ENCODE measurements at places on chromosomes 1 and 21. TPM values are rescaled to one million over a fixed set of nuclear protein-coding genes. Genes with fewer than 3 reads are reported as not detected.

DNA sequence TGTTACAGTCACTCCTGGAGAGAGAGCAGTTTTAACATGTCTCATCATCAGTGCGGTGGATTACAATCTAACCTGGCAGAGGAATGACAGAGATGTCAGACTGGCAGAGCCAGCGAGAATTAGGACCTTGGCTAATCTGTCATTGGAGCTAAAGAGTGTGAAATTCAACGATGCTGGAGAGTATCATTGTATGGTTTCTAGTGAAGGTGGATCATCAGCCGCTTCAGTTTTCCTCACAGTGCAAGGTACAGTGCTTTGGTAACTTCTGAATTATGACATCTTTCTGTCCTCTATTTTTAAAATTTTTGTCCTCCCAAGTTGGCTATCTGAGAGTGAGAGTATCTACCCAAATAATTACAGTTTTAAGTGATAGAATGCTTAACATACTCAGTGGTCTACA is 199.4 kb downstream of the HMCN1 start:
- no peak for DNase-seq

- no peak for DNase-seq
Observed at GRCh38 chr1:153122831-153123421, 9.6 kb upstream of the SPRR2F start.

GRCh38 chr1:63807046-63807445 is 33.2 kb downstream of the ROR1 start:
- no peak for DNase-seq

DNA sequence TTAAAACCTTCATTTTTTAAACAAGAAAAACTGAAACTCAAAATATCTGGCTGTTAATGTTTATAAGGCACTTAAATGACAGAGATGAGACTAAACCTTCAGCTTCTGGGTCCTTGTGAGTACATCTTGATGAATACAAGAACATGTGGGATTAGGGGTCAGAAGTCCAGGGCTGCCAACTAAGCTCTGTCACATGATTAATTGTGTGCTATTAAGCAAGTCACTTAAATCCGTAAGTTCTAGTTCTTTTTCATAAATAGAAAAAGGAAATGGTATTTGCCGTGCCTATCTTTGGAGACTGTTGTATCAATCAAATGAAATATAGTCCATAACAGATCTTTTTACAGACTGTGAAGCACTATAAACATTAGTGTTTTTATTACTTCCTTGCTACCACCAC is 43.2 kb upstream of the KCTD3 start:
- DNase-seq: no peak

GRCh38 chr21:28325618-28326017 is 667.1 kb downstream of the LTN1 start:
- DNase-seq: no peak

GRCh38 chr1:93446837-93447451 is 974 bp upstream of the FNBP1L start:
- DNase-seq: peak; percentile 33

DNA sequence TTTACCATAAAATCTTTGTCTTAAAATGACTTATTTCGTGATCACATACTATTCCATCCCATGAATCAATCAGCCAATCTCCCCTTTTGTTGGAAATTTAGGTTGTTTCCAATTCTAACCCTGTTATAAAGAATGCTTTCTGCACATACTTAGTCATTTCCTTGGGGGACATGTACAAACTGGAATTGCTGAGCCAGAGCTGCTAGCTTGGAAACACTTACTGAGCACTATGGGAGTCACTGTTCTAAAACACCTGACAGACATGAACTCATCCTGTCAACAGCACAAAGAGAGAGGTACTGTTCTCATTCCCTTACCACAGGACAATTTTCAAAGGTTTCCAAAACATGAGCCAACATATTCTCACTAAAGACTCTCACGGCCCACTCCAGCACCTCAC is 32.1 kb downstream of the AK2 start:
- no peak for DNase-seq

GRCh38 chr21:36297938-36298572 is 21.9 kb upstream of the MORC3 start:
- peak; percentile 38 for DNase-seq

DNA sequence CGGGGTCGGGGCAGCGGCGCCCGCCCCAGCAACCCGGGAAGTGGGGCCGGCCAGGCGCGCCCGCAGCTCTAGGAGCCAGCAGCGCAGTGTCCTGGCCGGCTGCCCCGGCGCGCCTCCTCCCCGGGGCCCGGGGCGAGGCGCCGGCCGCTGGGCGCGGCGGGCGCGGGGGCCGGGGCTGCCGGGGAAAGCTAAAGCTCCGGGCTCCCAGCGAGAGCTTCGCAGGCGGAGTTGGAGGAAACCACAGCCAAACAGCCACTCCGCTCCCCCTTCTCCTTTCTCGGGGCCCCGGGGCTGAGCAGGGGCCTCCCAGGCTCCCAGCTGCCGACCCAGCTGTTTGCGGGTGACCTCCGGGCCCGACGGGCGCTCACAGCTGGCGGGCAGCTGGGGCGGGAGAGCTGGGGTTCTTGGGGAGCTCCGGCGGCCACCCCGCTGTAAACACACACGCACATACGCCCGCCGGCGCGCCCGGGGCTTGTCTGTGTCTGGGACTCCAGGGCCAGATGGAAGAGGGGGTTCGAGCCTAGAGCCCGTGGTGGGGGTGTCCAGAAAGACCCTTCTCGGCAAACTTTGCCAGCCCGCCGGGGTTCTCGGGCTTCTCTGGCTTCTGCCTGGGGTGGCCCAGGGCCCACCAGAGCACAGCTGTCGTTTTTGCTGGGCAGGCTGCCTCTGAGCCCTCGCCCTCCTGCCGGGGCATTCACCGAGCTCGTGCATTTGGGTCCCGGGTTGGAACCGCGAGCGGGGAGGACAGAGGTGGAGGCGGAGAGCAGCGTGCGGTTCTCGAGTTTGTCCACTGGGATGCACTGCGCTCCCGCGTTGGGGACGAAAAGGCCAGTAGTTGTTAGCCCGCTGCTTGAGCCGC is 1.5 kb downstream of the AJAP1 start:
- DNase-seq: peak; percentile 52

DNA sequence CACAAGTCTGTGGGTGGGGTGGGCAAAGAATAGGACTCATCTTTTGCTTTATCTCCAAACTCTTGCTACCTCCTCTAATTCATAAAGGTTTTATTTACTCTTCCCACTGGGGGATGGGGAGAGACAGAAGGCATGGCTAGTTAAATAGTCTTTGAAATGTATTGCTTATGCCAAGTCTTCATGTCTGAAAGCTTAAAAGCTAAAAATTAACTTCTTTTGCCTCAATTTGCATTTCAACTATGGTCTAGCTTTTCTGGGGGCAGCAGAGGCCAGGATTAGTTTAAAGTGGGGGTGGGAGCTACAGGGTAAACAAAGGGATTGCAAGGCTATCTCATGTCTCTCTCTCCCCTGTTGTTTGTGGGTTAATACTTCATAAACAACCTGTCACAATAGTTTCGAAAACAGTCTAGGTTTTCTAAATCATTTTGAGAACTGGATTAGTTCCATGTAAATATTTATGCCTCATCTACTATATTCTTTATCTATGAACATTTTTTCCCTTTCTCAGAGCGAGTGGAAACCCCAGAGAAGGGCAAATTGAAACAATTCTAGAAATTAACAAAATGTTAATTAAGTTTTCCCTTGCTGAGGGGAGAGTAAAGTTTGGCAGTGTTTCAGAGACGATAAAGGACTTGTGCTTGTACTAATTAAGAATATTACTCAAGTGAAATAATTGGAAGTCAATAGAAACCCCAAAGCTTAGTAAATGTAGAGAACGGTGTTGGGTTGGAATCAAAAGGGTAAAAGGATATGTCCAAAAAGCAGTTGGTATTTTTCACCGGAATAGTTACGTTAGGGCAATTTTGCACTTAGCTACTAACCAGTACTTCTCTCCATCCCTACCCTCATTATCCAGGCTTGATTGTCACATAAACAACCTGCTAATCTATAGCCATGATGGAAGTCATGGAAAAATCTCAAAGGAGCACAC is 182.2 kb downstream of the GIPC2 start:
- DNase-seq: no peak

DNA sequence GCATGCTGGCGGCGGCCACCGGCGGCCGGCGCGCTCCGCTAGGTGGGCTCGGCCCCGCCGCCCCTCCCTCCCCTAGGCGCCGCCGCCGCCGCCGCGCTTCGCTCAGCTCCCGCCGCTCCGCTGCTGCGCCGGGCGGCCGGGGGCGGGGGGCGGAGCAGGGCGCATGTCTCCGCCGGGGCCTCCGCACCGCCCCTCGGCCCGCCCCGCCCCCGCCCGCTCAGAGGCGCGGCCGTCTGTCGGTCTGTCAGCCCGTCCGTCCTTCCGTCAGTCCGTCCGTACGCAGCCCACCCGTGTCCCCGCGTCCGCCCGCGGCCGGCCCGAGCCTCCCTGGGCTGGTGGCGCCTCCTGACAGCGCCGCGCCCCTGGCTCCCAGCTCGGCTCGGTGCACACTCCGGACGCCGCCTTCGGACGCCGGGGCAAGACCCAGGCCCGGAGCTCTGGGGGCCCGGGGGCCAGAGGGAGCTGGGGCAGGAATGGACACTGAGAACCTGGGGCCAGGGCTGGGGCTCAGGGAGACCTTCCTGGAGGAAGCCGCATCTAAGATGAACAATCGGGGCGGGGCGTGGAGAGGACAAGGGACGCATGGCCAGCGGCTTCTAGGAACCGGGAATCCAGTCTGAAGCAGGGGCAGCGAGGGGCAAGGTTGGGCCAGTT is at the start of gene GPR153:
Gene GPR153 (minus strand): TSS at position 138 of the 654 bp plus-strand sequence. CDS start 6,193 bp downstream, outside the sequence.
- no peak for DNase-seq

- DNase-seq: peak; percentile 43
Observed at GRCh38 chr1:54273092-54273794, 73.3 kb downstream of the MRPL37 start.

DNA sequence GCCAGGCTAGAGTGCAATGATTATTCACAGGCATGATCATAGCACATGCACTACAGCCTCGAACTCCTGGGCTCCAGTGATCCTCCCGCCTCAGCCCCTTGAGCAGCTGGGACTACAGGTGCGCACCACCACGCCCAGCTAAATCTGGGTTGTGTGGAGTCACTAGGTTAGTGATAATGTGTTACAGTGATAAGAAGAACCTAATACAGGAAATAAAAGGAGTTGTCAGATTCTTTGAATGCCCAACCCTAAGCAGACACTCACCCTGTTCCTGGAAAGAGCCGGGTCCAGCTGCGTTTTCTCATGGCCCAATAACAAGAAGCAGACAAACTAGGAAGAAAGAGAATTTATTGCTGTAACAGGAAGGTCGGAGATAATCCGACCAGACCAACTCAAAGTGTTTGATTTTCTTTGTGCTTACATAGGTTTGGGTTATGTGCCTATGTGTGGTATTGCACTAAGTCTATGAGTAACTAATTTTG is 8.8 kb downstream of the IFNGR2 start:
- no peak for DNase-seq

DNA sequence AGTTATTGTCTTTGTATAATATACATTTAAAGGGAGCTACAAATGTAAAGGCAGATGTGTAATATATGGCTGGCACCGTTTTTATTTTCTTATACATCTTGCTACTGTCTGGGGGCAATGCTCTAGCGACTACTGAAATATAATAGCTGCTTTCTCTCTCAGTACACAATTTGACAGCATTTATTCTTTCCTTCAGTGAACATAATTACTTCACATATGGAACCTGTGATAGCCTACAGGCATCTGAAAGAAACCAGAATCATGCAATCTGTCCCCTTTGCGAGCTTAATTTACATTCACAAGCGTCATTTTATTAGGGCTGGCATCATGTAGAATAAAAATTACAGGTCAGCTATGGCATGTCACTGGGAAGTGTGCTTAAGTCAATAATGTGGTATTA is 557.5 kb upstream of the PTBP2 start:
- no peak for DNase-seq

DNA sequence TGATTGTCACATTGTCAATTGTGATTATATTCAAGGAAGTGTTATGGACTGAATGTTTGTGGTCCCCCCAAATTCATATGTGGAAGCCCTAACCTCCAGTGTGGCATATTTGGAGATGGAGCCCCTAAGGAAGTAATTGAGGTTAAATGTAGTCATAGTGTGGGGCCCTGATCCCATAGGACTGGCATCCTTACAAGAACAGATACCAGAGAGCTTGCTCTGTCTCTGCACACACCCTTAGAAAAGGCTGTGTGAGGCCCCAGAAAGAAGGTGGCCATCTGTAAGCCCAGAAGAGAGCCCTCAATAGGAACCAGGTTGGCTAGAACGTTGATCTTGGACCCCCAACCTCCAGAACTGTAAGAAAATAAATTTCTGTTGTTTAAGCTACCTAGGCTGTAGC is 28.1 kb downstream of the VANGL1 start:
- no peak for DNase-seq

GRCh38 chr1:69739251-69739605 is 171.5 kb downstream of the LRRC7 start:
- DNase-seq: no peak

DNA sequence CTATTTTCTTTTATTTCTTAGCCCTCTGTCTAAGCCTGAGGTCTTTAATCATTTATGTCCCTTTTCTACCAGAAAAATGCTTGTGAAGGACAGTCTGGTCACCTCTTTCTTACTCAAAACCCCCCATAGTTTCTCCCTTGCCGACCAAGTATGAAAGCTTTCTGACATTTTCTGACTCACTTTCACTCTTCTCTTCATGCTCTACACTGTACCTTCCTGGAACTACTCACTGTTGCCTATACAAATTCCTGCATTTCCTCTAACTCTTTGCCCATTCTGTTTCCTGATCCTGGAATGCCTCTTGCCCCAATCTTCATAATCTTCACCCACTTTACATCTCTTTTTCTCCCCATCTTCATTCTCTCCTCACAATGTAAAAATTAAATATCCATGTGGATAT is 380.0 kb downstream of the HHIPL2 start:
- no peak for DNase-seq

- DNase-seq: no peak
Observed at GRCh38 chr21:16751695-16752474, 761.0 kb upstream of the CXADR start.

DNA sequence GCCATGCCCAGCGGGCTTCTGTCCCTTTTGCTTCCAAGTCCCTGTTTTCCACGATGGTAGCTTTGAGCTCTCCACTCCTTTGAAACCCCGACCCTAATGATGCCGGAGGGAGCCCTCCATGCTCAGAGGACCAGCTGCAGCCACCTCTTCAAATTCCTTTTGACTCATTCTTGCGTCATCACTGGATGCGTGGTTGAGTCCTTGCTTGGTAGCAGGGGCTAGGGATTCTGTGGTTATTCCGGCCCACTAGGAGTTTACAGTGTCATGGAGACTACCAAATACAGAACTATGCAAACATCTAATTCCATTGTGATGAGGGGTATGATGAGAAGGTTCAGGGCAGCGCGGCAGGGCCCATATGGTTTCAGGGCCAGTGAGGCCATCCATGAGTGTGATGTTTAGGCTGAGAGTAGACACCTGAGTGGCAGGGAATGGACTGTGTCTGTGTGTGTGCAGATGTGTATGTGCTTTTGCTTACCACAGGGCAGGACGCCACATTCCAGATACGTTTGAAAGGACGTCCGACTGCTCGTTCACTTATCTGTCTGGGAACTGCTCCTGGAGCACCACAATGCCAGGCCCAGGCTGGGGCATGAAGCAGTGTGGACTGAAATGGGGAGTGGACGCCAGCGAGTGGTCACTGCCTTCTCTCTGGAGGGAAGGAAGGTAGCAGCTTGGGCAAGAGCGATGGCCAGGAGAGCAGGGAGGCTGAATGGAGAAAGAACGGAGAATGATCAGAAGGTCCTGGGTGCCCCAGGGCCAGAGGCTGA is 30.4 kb upstream of the ZBTB21 start:
- DNase-seq: no peak

The PCBP3 gene
- polyA plus RNA-seq: 0.51 TPM

The SNX7 gene
- 3.6 TPM for polyA plus RNA-seq

The ST6GALNAC3 gene
- polyA plus RNA-seq: 3.3 TPM

The TMPRSS3 gene
- not detected for polyA plus RNA-seq

The ELF3 gene
- 0.51 TPM for polyA plus RNA-seq

Data from heart right ventricle (tissue), 16 donors.